Stimulated activated CD4-positive, alpha-beta T cell treated with anti-CD3 and anti-CD28 coated beads, Interleukin-2, amount 100 ng/mL, for 24 hours (primary cell): ENCODE measurements at places on chromosomes 6 and 20.

DNA sequence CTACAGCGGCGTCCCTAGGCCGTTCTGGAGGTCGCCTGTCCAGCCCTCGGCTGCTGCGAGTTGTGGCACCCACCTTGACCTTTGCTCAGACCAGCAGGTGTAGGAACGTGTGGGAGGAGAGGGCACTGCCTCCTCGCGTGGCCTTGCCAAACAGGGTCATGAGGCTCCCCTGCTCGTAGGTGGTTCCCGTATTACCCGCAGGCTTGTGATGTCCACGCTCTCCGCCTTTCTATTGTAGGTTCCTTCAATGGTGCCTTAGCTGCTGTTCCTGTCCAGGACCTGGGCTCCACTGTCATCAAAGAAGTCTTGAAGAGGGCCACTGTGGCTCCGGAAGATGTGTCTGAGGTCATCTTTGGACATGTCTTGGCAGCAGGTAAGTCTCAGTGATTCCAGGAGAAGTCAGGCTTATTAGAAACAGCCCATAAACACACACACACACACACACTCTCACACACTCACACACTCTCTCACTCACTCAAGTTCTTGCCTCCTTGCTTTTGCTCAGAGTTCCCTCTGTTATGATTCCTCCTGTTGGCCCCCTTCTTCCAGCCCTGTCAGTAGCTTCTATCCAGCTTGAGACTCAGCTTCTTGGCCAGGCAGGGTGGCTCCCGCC lies 942 bp downstream of the ACAT2 start:
- peak; percentile 30 for DNase-seq

- no peak for DNase-seq
Measured at GRCh38 chr6:137044366-137045221, at the start of gene IL20RA. TSS of gene IL20RA (minus strand) at chr6:137044965. CDS start at chr6:137044728, 237 bp downstream.

- no peak for DNase-seq
Measured at GRCh38 chr20:35145141-35145564, 2.0 kb downstream of the EDEM2 start.

DNA sequence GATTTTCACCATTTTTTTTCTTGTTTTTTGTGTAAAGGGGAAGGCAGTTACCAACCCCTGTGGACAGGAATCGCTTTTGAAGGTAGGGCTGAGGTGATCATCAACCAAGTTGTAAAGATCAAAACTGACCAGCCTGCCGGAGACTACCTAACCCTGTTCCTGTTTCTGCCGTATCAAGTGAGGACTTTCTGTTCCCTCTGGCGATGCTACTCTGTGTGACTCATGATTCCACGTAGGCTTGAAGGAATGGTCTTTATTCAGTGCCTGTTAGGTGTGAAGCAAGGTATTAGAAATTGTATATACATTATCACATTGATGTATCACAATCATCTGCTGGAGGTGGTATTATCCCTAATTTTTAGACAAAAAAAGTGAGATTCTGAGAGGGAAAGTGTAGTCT lies 161.3 kb downstream of the SOX4 start:
- no peak for DNase-seq

DNA sequence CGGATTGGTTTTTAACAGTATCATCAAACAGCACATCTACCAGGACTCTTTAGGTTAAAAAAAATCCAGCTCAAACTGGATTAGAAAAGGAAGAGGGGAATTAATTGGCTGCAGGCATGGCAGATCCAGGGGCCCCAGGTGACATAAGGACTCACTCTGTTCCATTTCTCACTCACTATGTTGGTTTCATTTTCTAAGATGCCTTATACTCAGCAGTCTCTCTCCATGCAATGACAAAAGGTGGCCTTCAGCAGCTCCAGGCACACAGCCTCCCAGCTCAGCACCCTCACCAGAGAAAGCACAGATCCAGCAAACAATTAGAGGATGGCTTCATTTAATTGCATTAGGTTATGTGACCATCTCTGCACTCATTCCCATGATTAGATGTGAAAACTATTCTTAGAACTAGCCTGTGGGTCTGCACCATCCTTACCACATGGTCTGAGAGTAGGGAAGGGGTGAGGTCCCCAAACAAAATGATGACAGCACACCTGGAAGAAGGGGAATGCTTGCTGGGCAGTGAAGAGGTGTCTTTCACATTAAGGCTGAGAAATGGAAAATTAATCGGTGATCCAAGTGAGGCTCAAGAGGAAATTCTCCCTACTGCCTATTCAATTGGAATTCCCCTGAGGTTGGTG lies 243.1 kb downstream of the CDH26 start:
- DNase-seq: no peak

DNA sequence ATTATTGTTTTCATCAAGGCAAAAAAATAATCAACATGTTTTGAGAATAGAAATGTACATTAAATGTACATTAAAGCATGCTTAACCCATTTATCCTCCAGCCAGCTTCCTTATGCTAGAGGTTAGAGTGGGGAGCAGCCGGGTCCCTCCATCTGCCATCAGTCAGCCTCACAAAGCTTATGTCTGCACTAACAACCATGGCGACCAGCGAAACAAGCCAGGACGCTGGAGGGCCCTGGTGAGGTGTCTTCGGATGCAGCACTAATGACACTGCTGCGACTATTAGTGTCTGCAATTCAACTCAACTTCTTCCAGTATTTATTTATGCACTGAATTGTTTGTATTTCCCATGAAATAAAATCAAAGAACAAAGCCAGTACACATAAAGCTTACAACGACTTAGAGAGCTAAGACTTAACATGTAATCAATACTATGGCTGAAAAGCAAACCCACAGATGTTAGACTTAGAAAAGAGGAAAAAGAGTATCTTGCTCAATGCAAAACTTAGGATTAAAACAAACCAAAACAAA lies 6.8 kb downstream of the CLDN20 start:
- DNase-seq: no peak

- DNase-seq: no peak
Measured at GRCh38 chr6:164252948-164253347, 838.4 kb downstream of the QKI start.

- DNase-seq: peak; percentile 12
Measured at GRCh38 chr6:36364669-36365479, 22.6 kb downstream of the ETV7 start.

DNA sequence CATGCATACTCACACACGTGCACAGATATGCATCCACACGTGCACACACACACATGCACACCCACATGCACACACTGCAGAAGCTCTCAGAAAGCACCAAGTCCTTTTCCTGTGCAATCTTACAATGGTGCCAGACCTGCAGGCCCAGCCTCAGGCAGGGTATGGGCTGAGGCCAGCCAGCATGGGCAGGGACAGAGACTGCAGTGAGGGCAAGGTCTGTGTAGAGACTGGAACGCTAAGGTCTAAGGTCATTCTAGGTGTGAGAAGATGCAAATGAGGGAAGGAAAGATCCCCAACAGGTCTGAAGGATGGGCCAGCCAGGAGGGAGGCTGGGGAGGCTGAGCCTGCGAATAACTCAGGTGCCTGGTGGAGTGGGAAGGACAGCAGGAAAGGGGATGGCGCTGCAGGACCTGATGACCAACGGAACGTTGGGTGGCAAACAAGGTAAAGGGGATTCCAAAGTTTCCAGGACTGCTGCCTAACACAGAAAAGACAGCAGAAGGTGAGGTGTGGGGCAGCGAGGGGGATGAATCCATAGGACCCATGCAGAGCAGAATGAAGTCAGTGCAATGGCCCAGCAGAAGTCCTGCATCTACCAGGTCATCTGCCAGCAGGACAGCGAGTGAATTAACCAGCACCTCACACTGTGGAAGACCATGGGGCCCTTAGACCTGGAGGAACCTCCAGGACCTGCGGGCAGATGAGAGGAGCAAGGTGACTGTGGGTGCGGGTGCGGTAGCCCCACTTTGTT lies 67.0 kb downstream of the ABHD12 start:
- DNase-seq: no peak

- DNase-seq: no peak
Measured at GRCh38 chr6:70258483-70258882, 44.4 kb downstream of the COL9A1 start.

DNA sequence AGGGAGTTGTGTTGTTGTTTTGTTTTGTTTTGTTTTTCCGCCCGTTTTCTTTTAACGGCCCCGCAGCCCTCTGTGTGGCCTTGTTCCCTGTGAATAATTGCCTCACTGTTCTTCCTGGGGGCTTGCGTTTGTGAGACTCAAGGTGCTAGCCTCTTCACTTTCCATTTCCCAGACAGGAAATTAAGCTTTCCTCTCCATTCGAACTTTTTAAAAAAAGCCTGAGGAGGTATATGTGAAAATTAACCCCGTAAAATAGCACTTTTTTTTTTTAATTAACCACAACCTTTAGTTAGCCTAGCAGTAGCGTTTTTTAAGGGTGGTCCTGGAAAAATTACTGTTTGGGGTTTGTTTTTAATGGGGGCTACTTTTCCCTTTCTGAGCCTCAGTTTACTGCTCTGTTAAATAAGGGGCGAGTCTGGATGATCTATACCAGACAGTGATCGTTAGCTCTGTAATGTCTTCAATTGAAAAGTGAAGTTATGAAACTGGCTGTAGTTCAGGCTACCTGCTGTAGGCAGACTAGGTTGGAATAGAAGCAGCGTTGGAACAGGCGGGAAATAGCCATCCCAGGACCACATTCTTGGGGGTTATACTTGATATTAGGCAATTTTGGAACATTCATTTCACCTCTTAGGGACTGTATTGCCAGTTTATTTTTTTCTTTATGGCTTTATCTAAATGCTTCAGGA lies 1.7 kb downstream of the STX16 start:
- no peak for DNase-seq

DNA sequence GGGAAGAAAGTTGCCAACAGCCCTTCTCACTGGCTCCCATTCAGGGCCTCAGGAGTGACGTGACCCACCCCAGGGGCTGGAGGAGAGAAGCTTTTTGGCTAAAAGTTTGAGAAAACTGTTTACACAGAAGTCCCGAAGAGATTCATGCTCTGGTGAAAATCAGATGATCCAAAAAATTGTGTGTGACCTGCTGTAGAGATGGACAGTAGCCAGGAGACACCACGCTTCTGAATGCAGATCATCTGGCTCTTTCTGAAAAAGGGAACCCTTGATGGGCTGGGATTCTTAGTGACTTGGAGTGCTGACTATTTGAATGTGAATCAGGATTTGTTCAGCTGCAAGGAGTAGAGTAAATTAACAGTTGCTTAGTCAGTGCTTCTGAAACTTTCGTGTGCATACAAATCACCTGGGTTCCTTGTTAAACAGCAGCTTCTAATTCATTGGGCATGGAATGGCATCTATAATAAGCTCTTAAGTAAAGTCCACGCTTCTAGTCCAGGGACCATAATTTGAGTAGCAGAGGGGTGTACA lies 265.1 kb downstream of the PREX1 start:
- DNase-seq: no peak

- DNase-seq: no peak
Measured at GRCh38 chr6:48423640-48424365, 312.8 kb upstream of the PTCHD4 start.

DNA sequence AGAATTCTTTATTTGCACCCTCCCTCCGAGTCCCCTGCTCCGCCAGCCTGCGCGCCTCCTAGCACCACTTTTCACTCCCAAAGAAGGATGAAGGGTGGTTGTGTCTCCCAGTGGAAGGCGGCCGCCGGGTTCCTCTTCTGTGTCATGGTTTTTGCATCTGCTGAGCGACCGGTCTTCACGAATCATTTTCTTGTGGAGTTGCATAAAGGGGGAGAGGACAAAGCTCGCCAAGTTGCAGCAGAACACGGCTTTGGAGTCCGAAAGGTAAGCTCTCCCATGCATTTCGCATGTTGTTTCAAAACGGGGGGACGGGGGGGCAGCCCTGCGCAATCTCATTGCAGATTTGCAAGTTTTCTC lies 357 bp downstream of the PCSK2 start:
- no peak for DNase-seq

DNA sequence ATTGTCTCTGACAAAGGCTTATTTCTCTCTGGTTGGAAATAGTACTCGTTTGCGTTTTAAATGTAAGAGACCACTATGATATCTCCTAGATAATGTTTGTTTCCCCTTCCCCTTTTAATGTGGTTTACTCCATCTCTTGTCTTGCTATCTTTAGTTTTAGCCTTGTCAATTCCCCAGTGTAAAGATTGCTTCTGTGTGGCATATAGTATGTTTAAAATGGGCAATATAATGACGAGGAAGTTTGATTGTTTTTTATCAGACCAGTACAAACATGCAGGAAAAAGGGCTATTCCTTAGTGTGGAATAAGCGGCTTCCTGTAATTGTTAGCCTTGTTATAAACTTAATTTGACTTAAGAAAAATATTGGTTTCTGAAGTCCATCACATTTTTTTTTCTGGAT lies 3.1 kb downstream of the QKI start:
- DNase-seq: no peak

- no peak for DNase-seq
Measured at GRCh38 chr6:120431841-120432240, 902.4 kb downstream of the TBC1D32 start.

DNA sequence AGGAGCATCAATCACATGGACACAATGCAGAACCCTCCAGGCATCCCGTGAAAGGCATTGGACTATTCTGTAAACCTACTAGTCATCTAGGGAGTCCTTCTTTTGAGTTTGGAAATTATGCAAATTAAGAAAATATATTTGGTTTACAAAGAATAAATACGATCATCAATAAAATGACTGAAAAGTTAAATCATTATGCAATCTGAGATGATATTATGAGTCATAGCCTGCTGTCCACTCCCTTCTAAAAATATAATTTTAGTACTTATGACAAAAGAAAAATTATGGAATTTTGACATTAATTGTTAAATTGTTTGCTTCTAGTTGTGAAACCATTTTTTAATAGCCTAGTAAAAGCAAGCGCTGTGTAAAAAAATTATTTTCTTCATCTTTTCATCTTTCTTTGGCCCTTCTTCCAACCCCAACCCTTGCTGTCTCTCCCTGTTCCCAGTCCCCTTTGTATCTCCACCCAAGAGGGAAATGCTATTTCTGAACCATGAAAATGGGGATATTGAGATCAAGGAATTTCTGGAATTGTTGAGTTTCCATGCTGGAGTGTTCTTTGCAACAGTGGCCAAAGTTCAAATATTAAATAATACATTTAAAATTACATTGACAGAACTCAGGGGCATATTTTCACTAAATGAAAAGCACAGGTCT lies 599.8 kb downstream of the COL12A1 start:
- DNase-seq: no peak

- DNase-seq: no peak
Measured at GRCh38 chr6:74114428-74114827, 418.4 kb downstream of the CD109 start.

DNA sequence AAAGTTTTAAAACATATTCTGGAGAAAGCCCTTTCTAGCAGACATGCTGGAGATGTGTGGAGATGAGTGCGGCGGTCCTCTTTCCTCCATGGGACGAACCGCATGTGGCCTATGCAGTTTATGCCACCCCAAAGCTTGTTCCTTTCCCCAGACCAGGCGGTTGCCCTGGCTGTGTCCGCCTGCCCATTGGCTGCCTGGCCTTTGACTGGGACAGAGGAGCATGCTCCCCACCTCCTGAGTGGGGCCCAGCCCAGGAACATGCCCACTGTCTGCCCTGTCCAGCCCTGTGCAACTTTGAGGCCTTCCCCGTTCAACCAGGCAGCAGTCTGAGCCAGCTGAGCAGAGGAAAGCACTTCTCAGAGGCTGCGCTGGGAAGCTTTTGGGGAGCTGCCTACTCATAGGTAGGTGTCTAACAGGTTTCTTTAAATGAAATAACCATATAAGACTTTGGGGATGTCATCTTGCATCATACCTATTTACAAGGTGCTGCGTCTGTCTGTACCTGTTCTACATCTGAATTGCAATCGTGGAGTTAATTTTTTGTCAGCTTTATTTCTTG lies 20.6 kb downstream of the FOXC1 start:
- no peak for DNase-seq

- DNase-seq: no peak
Measured at GRCh38 chr6:123550052-123550617, 86.6 kb downstream of the TRDN start.
